ENCODE measurements at places on chromosomes 4 and X.

DNA sequence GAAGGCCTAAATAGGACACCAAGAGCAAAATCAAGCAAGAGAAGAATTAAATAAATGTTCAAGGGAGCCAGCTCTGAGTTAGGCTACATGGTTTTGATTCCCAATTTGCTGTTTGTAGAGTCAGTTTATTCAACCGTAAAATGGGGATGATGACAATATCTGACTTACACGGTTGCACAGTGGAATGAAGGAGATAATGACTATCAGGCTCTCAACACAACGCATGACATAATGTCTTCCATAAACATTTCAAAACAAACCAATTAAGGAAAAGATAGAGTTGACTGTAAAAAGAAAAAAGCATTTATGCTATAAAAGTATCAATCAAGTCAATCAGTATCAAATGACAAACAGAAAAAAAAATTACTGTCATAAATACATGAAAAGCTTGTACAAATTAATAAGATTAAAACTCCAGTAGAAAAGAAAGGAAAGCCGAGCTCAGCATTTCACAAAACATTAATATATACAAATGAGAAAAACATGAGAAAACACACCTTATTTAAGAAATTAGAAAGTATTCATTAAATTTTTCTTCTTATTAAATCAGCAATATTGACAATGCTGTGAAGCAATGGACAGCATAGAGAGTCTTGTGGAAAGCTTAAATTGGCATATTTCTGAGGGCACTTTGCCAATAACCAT lies 179.0 kb downstream of the SCFD2 start:
- DNase-seq, result no peak

DNA sequence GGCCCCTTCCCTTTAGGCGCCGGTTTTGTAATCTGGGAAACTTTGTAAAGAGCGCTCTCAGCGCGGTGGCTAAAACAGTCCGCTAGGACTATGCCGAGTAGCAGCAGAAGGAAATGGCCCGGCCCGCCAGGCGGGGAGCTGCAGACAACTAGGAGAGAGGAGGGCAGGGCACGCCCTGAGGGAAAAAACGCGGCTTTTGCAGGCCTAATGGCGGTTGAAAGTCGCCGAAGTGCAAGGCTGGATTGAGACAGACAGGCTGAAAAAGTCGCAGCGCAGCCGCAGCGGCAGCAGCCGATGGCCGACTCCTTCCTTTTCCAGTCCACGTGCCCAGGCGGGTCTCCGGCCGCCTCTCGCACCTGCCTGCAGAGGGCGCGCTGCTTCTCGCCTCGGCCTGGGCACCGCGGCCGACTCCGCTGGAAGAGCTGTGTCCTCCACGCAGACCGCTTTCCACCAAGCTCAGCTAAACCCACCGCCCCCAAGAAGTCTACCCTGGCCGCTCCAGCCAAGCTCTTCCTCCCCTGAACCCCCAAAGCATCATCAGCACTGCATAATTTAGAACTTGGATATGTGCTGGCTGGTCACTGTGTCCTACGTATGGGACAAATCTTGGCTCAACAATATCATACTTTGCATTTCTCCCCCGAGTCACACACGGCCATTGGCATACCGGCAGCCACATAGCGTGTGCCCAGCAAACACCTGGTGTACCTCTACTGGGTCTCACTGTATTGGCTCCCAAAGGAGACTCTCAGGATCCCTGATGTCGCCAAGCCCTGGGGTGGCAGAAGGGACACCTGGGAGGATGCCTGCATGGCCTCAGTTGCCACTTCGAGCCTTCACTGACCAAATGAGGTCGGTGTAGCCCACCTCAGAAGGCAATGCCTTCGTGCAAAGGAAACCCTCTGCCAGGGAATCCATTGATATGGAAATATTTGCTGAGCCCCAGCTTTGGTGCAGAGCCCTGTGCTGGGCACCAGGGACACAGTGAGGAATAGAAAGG lies 14.5 kb downstream of the SLC25A5 start:
- no peak for DNase-seq

DNA sequence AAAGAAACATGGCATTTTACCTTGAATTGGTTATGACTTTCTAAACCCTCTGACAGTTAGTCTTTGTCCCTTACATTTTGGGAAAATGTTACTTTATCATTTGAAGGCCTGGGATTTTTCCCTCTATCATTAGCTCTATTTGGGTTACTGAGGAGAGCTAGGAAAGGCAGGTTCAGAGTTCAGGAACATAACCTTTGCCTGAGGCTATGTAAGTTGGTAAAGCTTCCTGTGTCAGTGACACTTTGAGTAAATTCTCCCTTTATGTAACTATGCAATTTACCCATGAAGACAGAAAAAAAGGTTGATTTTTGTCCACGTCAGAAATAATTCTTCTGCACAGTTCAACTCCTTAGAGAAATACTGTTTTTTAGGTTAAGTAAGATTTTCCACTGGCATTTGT lies 171.8 kb upstream of the NRK start:
- no peak for DNase-seq

DNA sequence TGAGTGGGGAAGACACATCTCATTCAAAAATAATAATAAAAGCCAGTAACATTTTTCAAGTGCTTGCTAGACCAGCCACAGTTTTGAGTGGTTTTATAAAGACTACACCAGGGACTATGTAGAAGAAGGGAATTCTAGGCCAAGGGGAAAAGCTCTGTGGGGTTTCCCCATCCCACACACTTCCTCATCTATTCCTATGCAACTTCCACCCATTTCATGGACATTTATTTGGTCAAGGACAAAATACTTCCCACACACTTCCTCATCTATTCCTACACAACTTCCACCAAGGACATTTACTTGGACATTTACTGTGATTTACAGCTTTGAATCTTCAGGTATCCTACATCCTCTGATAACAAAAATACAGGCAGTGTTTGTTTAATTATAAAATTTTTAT lies 86.5 kb upstream of the KLF3 start:
- no peak for DNase-seq

GRCh38 chrX:16222151-16222550 lies 54.9 kb downstream of the MAGEB17 start:
- DNase-seq, result no peak

GRCh38 chr4:111630705-111631104 lies 514.5 kb upstream of the FAM241A start:
- DNase-seq, result no peak

DNA sequence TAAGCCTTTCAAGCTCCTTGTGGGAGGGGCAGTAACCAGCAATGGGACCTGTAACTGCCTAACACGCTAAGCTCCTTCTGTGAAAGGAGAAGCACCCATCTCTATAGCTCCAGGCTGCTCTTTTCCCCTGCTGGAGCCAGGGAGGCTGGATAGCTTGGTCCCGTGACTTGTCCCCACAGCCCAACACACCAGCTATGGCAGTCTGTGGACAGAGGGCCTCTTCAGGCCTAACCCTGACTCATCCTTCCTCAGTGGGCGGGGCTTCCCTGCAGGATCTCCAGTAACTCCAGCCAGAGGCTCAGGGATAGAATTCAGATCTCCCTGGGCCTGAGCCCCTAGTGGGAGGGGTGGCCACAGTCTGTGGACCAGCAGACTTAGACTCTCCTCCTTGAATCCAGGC lies 1290.1 kb downstream of the PCDH7 start:
- no peak for DNase-seq

GRCh38 chrX:316351-317325 lies 2.0 kb downstream of the GTPBP6 start:
- no peak for DNase-seq

DNA sequence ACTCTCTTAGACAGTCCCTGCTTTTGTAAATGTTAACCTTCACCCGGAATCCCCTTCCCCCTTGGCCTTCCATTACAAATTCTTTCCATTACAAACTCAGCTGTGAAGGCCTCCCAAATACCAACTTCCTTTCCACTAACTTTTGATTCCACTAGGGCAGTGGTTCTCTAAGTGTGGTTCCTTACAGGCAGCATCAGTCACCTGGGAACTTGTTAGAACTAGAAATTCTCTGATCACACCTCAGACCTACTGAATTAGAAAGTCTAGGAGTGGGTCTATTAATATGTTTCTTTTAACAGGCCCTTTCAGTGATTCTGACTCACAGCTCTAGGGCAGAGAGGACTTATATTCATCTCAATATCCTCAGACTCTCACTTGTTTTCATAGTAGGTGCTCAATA lies 19.0 kb upstream of the MRPL1 start:
- DNase-seq, result no peak

GRCh38 chr4:180219080-180219479 lies 2024.1 kb upstream of the TENM3 start:
- no peak for DNase-seq

GRCh38 chr4:40990899-40991265 lies 223.5 kb downstream of the APBB2 start:
- no peak for DNase-seq

- peak; percentile 63 for DNase-seq
These were observed 94.5 kb downstream of the ANXA3 start for GRCh38 chr4:78645853-78646757.

DNA sequence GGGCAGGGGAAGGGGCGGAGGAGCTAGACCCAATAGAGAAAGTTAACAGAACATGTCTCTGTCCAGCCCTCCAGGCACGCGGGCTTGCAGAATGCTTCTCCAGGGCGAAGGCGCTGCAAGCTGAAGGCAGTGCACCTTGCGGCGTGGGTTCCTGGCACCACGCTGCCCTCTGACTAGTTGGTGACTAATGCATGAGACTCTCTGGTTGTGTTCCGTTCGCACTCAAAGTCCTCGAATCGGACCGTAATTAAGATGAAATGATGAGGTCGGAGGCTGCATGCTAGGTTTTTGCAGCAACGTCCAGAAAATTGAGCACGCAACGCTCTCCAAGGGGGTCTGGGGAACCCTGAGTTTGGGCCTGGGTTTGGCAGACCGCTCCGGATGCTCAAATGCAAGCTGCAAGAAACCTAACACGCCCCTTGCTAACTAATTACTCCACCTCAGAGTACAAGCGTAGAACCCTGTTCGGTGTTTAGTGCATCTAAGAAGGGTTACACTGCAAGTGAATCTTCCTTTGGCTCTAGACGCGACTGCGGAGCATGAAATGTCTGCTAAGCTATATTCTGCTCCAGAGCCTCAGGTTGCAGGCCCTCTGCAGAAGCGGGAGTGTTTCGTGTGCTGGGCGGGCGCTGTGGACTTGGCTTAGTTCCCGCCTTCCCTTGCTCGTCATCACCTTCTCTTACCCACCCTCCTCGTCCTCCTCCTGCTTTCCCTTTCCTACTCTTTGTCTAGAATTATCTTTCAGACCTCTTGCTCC lies 57.1 kb upstream of the NKAP start:
- no peak for DNase-seq

- DNase-seq, result no peak
These were observed 82.5 kb upstream of the AFF2 start for GRCh38 chrX:148417934-148418333.

DNA sequence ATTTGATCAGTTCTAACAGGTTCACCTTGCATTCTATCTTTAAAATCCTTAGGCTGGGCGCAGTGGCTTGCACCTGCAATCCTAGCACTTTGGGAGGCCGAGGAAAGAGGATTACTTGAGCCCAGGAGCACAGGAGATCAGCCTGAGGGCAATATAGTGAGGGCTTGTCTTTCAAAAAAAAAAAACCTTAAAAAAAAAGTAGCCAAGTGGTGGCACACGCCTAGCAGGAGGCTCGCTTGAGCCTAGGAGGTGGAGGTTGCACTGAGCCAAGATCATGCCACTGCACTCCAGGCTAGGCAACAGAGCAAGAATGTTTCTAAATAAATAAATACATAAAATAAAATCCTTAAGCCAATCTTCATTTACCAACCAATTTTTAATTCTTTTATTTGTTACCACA lies 75.6 kb downstream of the PRSS12 start:
- no peak for DNase-seq

DNA sequence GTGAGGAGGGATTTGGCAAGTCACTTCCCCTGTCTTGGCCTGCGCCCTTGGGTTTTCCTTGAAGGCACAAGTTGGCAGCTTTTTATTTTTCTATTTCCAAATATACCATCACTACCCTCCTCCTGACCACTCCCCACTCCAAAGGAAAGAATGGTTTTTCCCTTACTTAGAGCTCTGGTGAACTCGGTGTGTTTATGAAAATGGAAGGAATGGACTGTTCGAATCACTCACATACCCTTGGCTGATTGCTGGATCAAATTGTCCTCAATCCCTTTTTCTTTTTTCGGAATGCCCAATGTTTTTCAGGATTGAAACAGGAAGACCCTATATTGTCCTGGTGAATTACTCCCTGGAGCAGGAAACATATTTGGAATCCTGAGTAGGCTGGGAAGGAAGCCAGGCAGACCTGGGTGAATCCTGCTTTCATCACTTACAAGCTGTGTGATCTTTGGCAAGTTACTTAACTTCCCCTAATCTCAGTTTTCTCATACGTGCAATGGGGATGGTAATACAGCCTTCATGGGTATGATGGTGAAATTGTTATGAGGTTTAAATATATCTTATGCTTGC lies 70.7 kb downstream of the RTL5 start:
- DNase-seq, result no peak

GRCh38 chr4:2436301-2436700 lies 17.5 kb downstream of the CFAP99 start:
- peak; percentile 65 for DNase-seq

GRCh38 chr4:5710961-5711478 lies at the start of gene EVC:
EVC (plus strand) TSS chr4:5711201; CDS start chr4:5711381, 180 bp downstream.
- no peak for DNase-seq

DNA sequence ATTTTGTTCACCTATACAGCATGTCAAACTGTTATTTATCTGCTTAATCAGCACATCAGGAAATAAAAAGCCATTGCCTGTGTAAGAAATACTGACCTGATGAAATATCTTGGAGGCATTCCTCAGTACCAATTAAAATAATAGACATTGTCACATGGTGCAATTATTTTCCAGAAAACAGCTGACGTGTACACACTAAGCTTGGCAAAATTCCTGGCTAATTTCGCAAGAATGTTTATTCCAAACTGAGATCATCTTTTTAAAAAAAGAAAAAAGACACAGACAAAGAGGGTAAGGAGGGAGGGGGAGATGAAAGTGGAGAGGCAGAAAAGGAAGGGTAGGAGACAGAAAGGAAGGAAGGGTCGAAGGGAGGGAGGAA lies 61.9 kb upstream of the NFKB1 start:
- DNase-seq, result no peak

GRCh38 chrX:66018585-66019309 lies 21.1 kb downstream of the VSIG4 start:
- no peak for DNase-seq

- DNase-seq, result no peak
These were observed 731.3 kb downstream of the DMD start for GRCh38 chrX:32480019-32480418.

GRCh38 chr4:21470535-21470934 lies 478.0 kb downstream of the KCNIP4 start:
- no peak for DNase-seq

DNA sequence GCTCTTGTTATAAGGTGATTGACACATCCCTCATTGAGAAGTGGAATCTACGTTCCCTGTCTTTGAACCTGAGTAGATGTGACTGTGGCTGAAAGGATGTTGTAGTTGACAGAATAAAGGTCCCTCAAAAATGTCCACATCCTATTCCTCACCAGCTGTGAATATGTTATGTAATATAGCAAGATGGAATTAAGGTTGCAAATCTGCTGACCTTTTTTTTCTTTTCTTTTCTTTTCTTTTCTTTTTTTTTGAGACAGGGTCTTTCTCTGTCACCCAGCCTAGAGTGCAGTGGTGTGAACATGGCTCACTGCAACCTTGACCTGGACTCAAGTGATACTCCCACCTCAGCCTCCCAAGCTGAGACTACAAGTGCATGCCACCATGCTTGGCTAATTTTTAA lies 7.2 kb upstream of the CCNG2 start:
- DNase-seq, result no peak

GRCh38 chr4:47104986-47105385 lies 73.6 kb downstream of the GABRB1 start:
- DNase-seq, result no peak
